K562 (cell line): ENCODE measurements at places on chromosomes 5 and 9.

- DNase-seq, result peak; percentile 11
Observed at GRCh38 chr9:78238046-78239038, 2.5 kb downstream of the CEP78 start.

GRCh38 chr5:87229780-87230179 lies 37.9 kb upstream of the RASA1 start:
- no peak for DNase-seq

DNA sequence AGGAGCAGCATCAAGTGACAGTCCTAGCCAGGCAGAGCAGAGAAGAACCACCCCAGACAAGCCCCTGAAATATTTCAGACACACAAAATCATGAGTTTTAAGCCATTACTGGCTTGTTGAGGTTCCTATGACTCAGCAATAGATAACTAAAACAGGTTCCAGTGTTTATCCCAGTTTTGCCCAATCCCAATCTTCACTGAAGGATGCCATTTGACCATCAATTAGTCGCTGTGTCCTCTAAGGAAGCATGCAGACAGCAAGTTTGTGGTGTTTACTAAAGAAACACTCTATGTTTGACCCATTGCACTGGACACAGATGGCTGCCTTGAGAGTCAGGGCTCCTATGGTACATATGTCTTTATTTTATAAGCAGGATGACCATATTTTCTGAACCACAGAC lies 186.7 kb downstream of the SYK start:
- no peak for DNase-seq

- no peak for DNase-seq
Observed at GRCh38 chr9:130332384-130332926, 66.9 kb downstream of the HMCN2 start.

GRCh38 chr5:9529041-9529480 lies 16.8 kb downstream of the SEMA5A start:
- no peak for DNase-seq

DNA sequence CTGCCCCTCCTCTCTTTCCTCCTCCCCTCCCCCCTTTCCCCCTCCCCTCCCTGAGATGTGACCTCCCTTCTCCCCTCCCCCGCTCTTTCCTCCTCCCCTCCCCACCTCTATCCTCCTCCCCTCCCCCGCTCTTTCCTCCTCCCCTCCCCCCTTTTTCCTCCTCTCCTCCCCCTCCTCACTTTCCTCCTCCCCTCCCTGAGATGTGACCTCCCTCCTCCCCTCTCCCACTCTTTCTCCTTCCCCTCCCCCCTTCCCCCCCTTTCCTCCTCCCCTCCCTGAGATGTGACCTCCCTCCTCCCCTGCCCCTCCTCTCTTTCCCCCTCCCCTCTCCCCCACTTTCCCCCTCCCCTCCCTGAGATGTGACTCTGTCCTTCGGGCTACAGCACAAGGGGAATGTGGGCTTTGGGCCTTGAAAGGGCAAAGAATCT lies 169.8 kb downstream of the COL23A1 start:
- DNase-seq, result no peak

- no peak for DNase-seq
Observed at GRCh38 chr9:127976498-127976897, 4.3 kb downstream of the EEIG1 start.

DNA sequence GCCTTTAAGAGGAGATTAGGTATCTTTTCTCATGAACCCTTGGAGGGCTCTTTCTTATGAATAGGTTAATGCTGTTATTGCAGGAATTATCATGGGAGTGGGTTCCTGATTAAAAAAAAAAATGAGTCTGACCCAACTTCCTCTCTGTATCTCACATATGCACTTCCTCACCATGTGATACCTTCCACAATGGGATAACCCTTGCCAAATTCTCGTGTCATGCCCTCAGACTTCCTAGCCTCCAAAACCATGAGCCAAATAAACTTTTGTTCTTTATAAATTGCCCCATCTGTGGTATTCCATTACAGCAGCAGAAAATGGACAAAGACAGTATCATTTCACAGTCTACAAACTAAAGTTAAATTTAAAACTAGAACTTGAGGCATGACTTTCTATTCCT lies 1.0 kb downstream of the OR1B1 start:
- no peak for DNase-seq

DNA sequence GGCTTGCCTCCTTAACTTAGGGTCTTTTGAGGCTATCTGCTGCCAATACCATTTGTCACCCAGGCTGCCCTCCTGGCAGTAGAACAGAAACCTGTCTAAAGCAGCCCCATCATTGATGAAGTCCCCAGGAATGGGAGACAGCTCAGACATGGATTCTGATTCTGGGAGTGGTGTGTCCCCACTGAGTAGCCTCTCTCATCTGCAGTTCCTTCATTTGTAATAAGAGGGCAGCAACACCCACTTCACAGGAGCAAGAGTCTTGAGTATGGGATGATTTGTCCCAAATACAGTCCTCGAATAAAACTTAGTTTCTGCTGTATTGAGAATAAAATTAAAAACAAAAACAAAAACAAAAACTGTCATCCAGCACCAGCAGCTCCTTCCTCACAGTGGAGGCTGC lies 167.6 kb downstream of the ASTN2 start:
- peak; percentile 10 for DNase-seq
